ENCODE measurements at places on chromosomes 5 and 9.
A peak's percentile ranks its signal among the peaks of the same experiment; 100 is the strongest.

DNA sequence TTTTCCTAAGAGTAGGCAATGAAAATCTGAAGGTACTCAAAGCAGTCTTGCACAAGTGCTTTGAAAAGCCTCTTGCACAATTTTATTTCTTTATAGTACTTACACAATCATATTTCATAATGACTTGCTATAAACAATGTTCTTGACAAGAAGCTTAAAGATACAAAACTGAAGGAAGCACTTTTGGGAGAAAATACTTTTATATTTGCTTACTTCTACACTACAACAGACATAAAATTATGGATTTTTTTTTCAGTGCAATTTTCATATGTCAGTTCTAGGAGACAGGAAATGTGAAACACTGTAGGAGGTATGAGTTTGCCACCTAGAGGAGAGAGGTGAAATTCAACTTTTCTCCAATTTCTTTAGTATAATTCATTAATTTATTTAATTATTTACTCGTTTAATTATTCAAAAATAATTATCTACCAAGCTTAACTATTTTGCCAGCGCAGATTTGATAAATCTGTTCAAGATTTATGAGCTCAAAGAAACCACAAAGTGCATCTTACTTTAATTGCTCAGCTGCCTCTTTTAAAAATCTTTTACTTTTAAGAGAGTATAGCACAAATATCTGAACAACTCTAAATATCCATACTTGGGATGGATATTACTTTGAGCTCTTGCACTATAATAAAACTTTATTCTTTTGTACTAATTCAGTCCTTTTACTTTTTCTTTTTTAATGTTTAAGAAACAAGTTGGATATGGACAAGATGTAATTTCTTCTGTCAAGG is 29.0 kb upstream of the CDKN2B start:
- DNase-seq: no peak

DNA sequence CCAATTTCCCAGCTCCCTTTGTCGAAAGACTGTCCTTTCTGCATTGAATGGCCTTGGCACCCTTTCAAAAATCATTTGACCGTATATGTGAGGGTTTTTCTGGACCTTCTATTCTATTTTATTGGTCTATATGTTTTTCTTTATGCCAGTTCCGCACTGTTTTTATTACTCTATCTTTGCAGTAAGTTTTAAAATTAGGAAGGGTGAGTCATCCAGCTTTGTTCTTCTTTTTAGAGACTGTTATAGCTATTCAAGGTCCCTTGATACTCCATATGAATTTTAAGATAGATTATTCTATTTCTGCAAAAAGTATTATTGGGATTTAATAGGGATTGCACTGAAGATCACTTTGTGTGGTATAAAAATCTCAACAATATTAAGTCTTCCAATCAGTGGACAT is 44.2 kb upstream of the STARD4 start:
- DNase-seq: peak; percentile 40

DNA sequence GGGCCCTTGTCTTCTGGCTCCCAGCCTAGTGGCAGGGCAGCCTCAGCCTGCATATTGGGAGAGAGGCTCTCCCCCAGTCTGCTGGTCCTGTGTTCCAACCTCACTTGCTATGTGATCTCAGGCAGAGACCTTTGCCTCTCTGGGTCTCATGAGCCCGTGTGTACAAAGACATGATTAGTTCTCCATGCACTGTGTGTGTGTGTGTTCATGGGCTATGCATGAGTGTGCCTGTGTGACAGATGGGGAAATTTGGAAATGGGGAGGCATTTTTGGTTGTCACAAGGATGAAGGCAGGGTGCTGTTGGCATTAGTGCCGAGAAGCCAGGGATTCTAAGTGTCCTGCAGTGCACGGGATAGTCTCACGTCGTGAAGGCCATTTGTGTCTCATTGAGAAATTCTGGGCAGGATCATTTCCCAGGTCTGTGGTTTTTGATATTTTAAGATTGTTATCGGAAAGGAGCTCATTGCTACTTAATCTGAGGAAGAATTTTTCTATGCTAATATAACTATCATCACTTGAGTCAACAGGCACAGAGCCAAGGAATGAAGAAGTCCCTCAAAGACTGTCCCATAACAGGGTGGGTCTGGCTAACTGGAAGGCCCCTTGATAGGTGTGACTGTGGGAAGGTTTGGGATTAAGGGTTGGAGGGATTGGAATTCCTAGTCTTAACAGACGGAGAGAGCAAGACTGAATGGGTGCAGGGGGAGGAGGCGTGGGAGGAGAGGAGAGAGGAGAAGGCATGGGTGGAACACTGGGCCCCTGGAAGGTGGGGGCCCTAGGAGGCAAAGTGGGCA is 168.5 kb downstream of the RGS3 start:
- no peak for DNase-seq

GRCh38 chr9:137658781-137659180 is 40.0 kb downstream of the EHMT1 start:
- no peak for DNase-seq

GRCh38 chr9:68427216-68427977 is 71.0 kb downstream of the PGM5 start:
- no peak for DNase-seq

GRCh38 chr9:131264231-131264630 is 12.1 kb downstream of the FAM78A start:
- DNase-seq: no peak

- DNase-seq: no peak
Observed at GRCh38 chr9:91914404-91914803, 35.6 kb downstream of the ROR2 start.

GRCh38 chr5:31811210-31811609 is 172.3 kb downstream of the PDZD2 start:
- DNase-seq: no peak

DNA sequence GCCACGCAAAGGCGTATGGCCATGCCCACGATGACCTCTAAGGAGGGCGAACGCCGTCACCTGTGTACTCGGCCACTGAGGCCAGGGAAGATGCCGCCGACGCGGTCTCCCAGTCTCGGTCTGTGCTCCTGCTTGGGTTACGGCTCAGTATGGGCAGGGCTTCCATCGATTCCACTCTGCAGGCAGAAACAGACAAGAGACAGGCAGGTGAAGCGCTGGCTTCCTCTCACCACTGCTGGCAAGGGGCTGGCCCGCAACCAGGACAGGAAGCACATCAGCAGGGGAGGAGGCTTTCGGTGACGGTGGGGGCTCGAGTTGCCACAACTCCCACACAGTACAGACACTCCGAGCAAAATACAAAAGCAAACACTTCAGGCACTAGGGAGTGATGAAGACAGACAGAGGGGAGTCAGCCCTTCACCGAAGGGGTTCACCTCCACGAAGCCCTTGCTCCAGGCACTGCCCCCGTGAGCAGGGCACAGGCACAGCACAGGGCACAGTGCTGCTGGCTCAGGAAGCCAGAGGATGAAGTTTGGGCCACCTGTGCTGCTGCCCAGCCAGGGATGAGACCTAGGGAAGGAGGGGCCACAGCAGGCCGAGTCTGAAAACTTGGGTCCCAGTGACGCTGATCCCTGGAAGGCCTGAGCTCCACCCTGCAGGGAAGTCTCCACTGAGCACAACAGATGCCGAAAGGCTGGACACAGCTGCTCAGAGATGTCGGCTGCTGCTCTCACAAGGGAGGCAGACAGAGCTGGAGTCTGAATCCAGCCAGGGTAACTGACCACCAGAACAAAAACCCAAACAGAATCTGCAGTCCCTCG is 91.3 kb downstream of the CAMSAP1 start:
- no peak for DNase-seq

- DNase-seq: no peak
Observed at GRCh38 chr5:95953021-95953702, 8.5 kb downstream of the ELL2 start.

DNA sequence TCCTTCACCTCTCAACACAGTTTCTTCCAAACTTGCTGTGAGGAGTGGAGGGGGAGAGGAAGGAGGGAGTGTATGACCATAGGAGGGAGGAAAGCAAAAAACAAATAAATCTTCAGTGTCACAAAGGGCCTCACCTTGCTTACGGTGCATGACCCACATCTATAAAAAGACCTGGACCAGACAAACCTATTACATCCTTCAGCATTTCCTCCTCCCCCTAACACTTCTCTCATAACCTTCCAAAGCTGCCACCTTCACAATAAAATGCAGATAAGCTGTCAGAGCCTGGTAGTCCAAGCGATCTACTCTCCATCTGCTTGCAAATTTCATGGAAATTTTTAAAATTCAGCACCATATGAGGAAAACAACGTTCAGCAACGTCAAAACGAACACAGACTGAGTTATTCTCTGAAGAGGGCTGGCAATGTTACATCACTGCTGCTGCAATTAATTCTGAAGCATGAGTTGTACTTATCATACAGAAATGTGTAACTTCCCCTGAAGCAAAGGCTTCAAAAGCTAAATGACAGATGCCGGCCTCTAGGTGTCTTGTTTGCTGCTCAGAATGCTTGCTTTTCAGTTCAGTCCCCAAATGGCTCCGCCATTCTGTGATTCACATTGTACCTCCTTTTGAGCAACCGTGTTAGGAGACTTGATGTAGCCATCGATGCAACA is 62.9 kb downstream of the EFNA5 start:
- no peak for DNase-seq

DNA sequence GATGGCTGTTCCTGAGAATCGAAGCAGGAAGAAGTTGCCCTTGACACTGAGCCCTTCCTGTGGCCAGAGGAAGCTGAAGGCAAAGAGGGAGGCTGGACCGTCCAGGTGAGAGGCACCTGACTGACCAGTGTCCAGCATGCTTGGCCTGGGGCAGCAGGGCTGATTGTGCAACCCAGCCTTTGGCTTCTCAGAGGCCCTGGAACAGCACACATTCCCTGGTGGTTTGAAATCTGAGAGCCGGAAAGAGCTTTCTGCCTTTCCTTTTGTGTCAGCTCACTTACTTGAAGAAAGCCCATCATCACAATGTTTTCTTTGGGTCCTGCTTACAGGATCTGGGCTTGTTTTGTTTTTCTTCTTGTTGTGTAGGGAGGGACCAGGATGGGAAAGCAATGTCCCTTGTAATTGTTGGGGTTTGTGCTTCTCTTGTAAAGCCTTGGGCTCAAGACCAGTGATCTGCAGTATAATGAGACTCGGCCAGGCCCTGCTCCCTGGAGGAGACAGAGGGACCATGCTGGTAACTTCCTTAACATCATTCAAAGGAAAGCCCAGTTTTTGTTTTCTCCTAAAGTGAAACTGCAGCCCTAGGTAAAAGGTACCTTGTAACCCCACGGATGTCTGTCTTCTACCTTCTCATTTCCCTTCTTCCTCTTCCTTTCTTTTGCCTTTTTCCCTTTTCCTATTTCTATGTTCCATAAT is 213.7 kb downstream of the NXNL2 start:
- no peak for DNase-seq

GRCh38 chr5:126744836-126745235 is 32.1 kb upstream of the LMNB1 start:
- no peak for DNase-seq

DNA sequence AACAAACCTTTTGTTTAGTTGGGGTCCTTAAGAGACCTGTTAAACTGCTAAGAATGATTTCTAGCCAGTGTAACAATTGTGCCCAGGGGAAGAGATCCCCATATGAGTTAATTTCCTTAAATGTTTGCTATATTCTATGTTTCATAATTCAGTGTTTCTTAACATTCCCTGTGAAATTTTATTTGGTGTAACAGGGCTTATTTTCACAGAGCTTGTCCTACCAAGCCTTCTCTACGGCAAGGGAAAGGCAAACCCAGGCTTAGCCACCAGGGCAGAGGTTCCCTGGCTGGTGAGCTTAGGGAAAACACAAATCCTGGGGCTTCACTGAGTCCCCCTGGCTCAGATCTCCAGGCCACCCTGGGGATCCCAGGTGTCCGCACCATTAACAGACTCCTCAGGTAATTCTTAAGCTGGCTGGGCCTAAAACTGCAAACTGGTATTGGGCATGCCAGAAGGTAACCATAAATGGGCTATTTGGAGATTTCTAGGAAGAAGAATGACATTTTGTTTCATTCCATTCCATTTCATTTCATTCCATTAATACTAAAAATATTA is 17.0 kb upstream of the LCP2 start:
- no peak for DNase-seq

DNA sequence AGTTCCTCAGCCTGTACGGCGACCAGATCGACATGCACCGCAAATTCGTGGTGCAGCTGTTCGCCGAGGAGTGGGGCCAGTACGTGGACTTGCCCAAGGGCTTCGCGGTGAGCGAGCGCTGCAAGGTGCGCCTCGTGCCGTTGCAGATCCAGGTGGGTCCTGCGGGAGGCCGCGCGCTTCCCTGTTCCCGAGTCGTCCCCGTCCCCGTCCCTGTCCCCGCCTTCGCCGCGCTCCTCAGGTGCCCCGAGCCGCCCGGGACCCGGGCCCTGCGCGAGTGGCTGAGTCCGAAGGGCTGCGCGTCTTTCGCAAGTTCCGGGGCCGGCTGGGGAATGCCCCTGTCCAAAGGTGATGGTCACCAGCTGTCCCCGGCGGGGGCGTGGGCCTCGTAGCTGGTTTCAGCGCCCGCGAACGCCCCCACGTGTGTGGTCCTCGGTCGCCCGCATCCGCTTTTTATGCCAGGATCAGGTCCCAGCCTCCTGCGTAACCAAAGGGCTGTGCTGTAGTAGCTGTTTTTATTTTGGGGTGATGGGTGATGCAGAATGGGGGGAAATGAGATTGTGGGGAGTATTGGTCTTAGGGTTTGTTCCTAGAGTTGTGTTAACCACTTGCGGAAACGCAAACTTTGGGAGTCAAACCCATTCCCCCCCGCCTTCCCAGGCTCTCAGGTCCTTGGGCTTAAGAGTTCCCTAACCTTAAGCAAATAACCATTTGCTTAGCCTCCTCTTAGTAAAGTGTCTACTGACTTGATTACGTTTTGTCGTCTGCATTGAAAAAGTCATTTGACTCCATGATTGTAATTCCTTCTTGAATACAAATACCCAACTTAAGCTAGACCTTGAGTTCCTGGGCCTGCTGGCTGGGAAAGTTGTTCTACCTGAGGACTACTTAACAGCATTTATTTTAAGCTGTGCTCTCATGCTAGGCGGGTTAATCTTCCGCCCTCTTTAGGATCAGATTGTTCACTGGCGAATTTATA is 663 bp downstream of the ISOC1 start:
- DNase-seq: no peak

- DNase-seq: no peak
Observed at GRCh38 chr9:122360891-122361290, 9.9 kb upstream of the PTGS1 start.

GRCh38 chr9:19488721-19489120 is 79.9 kb downstream of the ACER2 start:
- DNase-seq: no peak

- no peak for DNase-seq
Observed at GRCh38 chr5:157350939-157351801, 85.2 kb downstream of the CYFIP2 start.

- DNase-seq: no peak
Observed at GRCh38 chr9:114847492-114848417, 41.9 kb upstream of the TNFSF15 start.

DNA sequence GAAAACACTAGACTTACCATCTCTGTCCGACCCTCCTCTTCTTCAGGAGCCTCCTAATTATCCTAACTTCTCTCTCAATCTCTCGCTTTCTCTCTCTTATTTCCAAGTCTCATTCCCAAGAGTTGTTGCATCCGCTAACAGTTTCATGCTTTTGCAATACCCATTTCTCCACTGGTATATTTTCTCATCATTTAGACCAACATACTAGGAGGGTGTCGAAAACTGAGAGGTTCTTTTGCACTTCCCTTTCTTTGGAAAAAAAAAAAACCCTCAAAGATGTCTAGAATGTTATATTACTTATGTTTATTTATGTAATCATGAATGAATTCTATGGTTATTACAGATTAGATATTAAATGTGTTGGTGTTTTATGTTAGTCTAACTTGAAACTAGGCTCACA is 35.9 kb downstream of the SPZ1 start:
- no peak for DNase-seq

Measured in bone marrow (tissue), 2 donors.